ENCODE measurements at places on chromosomes 1 and 21.

DNA sequence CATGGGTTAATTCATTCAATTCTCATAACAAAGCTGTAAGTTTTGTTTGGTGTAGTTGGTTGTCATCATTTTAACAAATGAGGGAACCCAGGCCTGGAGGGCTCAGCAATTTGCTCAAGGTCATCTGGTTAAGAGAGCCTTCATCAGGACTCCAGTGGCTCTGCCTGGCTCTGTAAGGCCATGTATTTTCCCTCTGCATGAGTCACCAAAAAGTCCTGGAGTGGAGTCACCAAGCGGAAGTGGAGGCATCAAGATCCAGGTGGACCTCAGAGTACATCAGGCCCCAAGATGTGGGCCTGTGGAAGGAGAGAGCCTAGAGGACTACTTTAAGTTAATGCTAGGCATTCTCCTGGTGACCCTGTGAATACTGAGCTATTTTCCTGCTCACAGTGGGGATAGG is 30.0 kb upstream of the RBM15 start:
- no peak for DNase-seq

GRCh38 chr1:187645651-187646050 is 816.9 kb downstream of the PLA2G4A start:
- no peak for DNase-seq

- DNase-seq, result no peak
Observed at GRCh38 chr21:28823429-28823828, 169.2 kb downstream of the LTN1 start.

DNA sequence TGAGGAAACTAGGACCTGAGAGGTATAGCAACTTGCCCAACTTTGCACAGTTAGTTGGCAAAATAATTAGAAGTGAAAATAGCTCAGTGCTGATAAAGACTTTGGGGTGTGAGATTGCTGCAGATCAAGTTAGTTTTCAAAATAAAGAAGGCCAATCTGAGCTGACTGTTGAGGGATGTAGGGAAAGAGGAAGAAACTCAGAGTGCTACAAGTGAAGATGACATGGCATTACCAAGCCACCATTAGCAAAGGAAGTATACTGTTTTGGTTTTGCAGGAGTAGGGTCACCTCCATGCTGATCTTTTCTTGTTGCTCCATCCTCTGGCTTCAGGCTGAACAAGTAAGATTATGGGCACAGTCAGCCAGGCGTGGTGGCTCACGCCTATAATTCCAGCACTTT is 78.7 kb upstream of the ADAM30 start:
- DNase-seq, result no peak

DNA sequence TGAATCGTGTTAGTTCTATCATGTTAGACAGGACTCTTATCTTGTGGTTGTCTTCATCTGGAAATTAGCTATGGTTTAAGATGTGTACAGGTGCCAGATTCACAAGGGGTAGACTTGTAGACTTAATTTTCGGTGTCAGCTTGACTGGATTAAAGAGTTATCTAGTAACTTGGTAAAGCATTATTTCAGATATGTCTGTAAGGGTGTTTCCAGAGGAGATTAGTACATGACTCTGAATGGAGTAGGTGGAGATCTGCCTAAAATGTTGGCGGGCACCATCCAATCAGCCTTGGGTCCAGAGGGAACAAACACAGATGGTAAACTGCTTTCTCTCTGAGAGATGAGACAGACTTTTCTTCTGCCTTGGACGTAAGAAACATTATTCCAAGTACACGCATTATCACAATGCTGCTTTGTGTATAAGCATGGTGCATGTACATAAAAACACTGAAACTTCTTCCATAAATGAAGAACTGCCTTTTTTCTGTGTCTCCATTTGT is 434.6 kb downstream of the SMYD3 start:
- no peak for DNase-seq

DNA sequence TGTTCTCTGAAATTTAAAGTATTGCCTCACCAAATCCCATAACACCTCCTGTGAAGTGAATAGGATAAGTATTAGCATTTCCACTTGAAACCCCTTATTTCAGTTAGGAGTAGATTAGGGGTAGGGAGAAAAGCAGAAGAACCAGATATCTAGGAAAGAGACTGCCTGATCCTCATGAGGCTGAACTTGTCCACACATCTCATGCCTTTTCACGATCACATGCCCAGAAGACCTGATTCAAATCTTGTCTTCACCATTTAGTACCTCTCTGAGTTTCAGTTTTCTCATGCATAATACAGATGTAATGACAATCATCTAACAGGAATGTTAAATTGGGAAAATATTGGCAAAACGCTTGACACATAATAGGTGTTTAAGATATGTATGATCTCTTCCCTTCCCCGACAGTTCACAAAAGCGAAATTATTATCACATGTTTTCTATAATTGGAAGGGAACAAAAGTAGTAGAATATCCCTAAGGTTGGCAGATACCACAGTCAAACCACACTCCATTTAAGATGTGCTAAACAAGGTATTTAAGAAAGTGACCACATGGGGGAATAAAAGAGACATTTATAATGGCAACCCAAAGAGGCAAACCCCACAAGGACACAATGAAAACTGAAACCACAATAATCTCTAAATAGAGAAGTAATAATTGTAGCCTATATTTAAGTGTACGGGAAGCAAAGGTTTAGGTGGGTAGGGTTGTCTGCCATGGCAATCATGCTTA is 25.2 kb downstream of the GFI1 start:
- no peak for DNase-seq

DNA sequence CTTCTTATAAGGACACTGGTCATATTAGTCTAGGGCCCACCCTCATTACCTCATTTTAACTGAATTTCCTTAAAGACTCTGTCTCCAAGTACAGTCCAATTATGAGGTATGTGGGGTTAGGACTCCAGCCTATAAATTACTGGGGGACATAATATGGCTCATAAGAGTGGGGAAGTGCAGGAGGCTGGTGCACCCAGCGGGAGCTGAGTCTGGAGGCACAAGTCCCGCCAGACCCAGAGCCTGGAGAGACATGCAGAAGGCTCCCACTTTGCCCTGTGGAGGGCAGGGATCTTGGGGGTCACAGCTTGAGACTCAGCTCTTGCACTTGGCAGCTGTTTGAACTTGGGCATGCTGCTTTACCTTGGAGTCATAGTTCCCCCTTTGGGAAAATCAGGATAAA is 250.4 kb downstream of the RHOU start:
- DNase-seq, result no peak

GRCh38 chr1:9075022-9075421 is 5.6 kb upstream of the SLC2A5 start:
- no peak for DNase-seq

GRCh38 chr1:62962901-62963776 is 179.2 kb downstream of the ATG4C start:
- peak; percentile 76 for DNase-seq

GRCh38 chr21:18840239-18840638 is 436.7 kb upstream of the TMPRSS15 start:
- DNase-seq, result no peak

DNA sequence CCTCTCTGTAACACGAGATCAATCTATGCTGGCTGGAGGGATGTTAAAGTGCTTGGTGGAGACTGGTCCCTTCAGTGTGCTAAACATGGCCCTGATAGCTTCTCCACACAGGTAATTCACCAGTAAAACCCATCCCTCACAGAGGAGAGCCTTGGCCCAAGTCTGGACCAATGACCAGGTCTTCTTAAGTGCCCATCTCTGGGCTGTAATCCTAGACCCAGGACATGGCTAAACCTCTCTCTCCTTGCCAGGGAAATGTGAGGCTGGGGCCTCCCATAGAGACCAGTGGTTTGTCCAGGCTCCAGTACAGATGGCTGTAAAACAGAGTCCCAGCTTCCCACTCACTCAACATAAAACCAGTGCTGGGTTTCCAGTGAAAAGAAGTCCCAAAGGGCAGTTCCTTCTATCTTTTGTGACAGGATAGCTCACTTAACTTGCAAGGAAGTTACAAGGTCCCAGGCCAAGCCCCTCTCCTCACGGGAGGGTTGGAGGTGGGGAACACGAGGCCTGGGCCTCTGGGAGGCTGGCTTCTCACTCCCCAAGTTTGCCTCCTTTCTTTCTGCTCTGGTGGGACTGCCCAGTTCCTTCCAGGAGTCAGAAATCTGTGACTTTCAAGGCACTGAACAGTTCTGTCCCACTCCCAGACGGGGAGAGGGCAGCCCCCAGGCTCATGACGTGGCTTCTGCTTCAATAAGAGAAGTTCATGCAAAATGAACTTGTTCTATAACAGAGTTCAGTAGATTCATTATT is 2.2 kb upstream of the KIF17 start:
- no peak for DNase-seq

- no peak for DNase-seq
Observed at GRCh38 chr1:107467811-107468210, 327.0 kb downstream of the NTNG1 start.

DNA sequence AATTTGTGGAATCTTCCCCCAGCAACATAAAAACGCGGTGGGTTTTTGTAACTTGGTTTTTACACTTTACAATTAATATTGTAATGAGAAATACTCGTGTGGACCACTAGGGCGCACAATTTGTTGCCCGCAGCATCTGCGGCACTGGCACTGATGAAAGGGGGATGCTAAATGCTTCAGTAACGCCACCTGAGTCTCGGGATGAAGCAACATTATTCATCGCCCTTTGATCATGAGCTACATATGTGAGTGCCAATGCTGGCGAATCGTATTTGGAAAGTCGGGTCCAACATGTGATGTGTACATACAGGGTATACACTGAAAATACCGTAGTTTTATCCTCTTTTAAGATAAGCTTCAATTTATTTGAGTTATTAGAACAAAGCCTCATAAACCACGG is 34.2 kb upstream of the COX20 start:
- DNase-seq, result peak; percentile 86

DNA sequence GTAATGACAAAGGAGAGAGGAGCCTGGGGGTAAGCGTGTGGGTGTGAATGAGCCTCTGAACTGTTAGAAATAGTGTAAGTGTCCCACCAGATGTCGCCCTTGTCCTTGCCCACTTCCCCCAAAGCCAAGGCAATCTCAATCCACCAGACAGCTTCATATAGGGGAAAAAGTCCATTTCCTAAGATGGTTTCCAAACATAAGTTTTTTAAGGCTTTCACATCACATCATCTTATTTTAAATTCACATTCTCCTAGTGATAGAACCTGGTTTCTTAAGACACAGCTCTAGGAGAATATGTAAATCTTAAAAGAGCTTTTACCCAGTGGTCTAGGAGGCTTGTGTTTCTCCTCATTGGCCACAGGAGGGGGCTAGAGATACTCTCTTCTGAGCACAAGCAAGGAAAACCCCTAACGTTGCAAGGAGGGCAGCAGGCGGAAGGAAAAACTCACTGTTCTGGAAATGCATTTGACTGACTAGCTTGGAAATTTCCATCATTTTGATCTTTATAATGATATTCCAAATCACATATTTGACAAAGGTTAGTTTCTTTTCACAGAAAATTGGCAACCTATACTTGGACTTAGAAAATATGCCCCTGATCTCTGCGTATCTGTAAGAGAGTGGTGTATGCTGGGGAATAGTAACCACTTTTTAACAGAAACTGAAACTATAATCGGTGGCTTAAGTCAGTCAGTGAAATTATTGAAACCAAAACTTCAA is 51.9 kb upstream of the LPAR3 start:
- DNase-seq, result peak; percentile 74

Measured in D341Med (cell line).